HT-29 (cell line): ENCODE measurements at places on chromosomes 7 and 10.
A peak's percentile ranks its signal among the peaks of the same experiment; 100 is the strongest.

- no peak for DNase-seq
These were observed 23.0 kb downstream of the VSIR start for GRCh38 chr10:71750124-71750841.

GRCh38 chr7:102913826-102914225 lies 1.0 kb downstream of the LRRC17 start:
- DNase-seq, result no peak

DNA sequence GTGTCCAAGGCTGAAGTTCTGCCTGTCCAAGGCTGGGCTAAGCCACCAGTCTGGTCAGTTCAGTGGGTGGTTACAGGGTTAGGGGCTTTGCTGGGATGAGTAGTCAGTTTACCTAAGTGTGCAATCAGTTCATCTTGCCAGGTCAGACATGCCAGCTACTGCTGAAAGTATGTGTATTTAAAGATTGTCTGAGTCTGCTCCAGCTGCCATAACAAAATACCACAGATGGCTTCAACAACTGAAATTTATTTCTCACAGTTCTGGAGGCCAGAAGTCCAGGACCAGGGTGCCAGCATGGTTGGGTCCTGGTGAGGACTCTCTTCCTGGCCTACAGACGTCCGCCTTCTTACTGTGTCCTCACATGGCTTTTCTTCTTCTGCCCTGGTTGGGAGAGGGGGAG lies 52.4 kb upstream of the TNS3 start:
- no peak for DNase-seq

DNA sequence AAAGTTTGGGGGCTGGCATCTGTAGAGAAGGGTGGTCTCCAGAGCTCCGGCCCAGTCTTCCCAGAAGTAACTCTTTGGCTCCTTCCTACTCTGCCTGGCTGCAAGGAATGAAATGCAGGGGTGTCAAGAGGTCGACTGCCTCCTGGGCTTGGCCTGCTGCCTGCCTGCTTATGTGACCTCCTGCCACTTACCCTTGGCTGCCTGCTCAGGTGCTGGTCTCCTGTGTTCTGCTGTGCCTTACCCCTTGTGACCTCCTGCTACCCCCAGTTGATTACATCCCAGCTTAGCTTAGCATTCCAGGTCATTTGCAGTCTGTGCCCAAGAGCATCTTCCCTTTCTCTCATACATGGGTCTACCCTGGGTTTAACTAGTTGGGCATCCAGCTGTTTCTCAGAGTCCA lies 180.2 kb downstream of the PTPN20 start:
- no peak for DNase-seq

DNA sequence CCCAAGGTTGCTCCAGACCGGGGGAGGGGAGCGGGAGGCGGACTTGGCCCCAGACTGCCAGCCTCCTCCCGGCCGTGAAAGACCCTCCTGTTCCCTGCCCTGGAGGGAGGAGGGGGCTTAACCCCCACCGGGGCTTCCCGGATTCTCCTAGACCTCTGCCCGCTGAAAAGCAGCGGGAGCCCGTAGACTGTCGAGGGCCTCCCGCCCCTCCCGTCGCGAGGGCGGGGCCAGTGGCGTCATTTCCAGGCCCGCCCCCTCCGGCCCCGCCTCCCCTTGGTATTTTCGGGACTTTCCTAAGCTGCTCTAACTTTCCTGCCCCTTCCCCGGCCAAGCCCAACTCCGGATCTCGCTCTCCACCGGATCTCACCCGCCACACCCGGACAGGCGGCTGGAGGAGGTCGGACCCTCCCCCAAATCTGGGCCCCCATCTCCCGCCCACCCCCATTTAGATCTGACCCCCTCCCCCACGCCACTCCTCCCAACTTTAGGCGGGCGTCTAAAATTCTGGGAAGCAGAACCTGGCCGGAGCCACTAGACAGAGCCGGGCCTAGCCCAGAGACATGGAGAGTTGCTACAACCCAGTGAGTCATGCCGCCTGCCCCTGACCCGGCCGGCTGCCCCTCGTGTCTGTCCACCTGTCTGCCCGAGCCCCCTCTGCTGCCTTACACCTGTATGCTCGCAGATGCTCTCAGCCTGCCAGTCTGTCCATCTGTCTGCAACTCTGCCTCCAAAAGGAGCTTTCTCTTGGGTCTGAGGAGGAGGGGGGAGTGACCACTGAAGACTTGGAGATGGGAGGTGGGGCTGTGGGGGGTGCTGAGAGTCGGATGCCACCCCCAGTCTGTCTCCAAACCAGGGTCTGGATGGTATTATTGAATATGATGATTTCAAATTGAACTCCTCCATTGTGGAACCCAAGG lies at the start of gene NFKB2:
Gene NFKB2 (plus strand): TSS at position 306 of the 917 bp plus-strand sequence. CDS start 255 bp downstream, at position 561.
- peak; percentile 90 for DNase-seq

GRCh38 chr10:75418293-75418692 lies 13.1 kb upstream of the LRMDA start:
- DNase-seq, result no peak

DNA sequence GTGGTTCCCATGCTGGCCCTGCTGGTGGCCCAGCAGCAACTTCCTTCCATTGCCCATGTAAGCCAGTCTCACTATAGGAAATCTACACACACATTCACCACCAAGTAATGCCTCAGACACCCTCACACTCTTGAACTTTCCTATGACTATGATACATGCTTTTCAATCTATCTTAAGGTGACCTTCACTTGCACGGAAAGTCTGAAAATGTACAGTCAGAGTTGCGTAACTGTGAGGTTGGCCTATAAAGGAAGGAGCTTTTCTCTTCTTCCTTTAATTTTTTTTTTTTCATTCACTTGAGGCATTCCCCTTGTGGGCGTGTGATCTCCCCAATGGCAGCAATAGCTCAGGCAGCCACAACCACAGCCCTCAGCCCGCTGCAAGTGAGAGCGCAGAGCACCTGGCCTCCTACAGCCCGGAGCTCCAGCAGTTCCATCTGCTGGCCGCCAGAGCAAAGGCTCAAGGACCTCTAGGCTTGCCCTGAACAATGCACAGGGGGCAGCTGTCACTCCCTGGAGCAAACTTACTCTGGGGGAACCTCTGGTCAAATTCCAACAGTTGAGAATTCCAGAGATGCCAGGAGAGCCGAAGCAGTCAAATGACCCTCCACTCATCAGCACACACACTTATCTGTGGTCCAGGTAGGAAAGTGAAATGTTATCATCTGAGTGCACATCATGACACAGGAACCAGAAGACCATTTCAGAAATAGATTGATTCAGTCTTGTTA lies 123.1 kb upstream of the ADO start:
- no peak for DNase-seq

DNA sequence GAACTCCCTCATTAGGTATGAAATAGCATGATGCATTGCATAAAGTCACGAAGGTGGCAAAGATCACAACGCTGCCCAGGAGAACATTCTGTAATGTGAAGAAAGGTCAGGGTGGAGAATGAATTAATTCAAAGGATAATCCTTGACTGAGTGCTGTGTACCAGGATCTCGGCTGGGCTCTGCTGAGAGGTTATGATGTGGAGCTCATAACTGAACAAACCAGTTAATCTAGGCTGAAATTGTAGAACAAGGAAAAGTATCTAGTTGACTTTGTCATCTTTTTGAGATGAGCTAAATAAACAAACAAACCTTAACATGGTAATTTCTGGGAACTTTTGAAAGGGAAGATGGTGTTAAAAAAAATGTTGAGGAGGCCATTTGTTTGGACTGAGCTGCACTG lies 6.1 kb downstream of the MSMB start:
- no peak for DNase-seq

GRCh38 chr10:127911218-127911866 lies 4.4 kb downstream of the PTPRE start:
- DNase-seq, result no peak

- no peak for DNase-seq
These were observed 39.7 kb downstream of the MTPAP start for GRCh38 chr10:30309403-30309802.

DNA sequence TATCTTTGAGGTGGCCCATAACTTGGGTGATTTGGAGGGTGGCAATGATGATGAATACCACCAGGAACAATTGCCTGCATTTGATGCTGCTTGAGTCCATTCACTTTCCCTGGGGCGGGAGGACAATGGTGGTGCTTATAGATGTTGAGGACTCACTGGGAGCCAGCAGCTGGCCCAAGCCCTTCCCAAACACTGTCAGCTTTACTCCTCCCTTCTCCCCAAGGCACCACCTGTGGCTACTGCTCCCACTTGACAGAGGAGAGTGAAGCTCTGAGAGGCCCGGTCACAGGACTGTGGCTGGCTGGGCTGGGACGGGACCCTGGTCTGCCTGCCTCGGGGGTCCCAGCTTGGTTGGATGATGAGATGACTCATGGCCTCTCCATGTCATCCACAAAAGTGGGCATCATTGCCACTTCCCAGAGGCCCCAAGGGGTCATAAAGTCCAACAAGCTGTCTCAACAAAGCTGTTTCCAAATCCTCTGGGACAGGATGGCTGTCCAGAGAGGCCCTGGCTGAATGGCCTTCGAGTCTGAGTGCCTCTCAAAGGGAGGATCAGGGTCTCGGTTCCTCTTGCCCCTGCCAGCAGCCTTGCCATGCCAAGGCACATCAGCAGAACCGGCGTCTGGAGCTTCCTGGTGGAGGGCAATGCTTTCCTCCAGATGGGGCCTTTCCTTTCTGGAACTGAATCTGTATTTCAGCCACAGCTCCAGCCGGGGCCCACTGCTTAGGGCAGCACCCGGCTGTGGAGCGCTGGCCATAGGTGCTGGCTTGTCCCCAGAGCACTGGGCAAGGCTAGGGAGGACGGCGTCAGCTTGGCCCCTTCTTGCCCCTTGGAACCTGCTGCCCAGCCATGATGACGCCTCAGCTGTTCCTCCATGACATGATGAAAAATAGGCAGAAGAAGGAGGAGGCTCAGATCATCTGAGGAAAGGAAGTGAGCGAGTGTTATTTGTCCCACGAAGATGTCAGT lies 47.0 kb upstream of the PLEKHA1 start:
- no peak for DNase-seq

GRCh38 chr7:7944619-7945282 lies 23.8 kb upstream of the GLCCI1 start:
- DNase-seq, result no peak
